Karpas-422 (cell line): ENCODE measurements at places on chromosomes 1 and 21. TPM values are rescaled to one million over a fixed set of nuclear protein-coding genes. Genes with fewer than 3 reads are reported as not detected.

Gene PLA2G4A
- not detected in 2 replicates for total RNA-seq

Gene EDARADD
- total RNA-seq, result not detected in 2 replicates

Gene CD1B
- total RNA-seq, result not detected in 2 replicates

Gene TEDDM1
- total RNA-seq, result not detected in 2 replicates

Gene PRAMEF1
- total RNA-seq, result not detected in 2 replicates

Gene PAQR6
- total RNA-seq, result 7.6 and 10.0 TPM in 2 replicates

Gene SNIP1
- 8.6 and 9.7 TPM in 2 replicates for total RNA-seq
